ENCODE measurements at places on chromosomes 4 and X.

DNA sequence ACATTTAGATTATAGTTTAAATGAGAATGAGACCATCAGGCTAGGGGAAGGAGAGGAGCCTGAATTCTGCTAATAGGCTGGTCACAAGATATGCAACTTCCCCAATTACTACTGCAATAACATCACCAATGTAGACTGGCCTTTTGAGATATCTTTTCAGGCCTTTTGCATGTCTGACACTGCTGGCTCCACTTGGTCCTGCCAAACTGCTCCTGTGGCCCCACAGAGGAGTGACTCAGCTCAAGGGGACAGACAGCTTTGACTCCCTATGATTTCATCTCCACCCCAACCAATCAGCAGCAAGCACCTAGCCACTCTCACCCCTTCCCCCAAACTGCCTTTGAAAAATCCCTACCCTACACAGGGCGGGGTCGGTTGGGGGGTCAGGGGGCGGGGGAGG, 22.8 kb downstream of the GPRIN3 start:
- peak; percentile 22 for DNase-seq

- DNase-seq: no peak
Measured at GRCh38 chr4:126051689-126052424, 737.1 kb downstream of the FAT4 start.

- DNase-seq: no peak
Measured at GRCh38 chrX:24242649-24243175, 71.2 kb downstream of the SUPT20HL2 start.

DNA sequence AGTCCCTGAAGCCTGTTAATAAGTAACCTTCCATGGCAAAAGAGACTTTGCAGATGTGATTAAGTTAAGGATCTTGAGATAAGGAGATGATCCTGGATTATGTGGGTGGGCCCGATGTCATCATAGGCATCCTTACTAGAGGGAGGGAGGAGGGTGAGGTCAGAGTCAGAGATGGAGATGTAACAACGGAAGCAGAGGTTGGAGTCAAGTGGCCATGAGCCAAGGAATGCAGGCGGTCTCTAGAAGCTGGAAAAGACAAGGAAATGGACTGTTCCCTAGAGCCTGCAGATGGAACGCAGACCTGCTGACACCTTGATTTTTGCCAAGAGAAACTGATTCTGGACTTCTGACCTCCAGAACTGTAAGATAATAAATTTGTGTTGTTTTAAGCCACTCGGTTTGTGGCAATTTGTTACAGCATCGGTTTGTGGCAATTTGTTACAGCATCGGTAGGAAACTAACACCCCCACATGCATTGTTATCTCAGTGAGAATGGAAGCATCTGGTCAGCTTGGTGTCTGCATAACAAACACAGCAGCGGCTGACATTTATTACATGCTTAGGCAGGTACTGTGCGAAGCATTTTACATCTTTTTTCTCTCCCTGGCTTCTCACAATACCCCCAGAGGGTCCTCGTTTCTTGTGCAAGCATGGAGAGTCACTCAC, 55.6 kb downstream of the CLDN34 start:
- peak; percentile 73 for DNase-seq

DNA sequence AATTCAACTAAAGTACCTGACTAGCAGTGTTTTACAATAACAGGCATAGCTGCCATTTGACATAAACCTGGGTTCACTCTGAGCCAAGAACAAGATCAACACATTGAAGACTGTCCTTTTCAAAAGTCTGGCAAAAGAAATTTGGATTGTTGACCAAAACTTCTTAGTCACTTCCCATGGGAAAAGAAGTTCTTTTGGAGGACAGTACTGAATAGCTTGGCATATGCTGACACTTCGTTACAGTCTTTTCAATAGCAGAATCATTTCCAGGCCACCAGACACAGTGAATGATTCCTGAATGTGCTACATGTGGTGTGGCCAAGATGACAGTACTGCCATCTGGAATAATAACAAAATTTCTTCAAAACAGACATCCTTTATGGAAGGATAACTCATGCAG, 560.3 kb downstream of the GRID2 start:
- DNase-seq: no peak

- peak; percentile 20 for DNase-seq
Measured at GRCh38 chrX:48854898-48855297, 19.5 kb upstream of the PCSK1N start.
